ENCODE measurements at places on chromosomes 1 and 21. TPM values are rescaled to one million over a fixed set of nuclear protein-coding genes. Genes with fewer than 3 reads are reported as not detected.

Gene FAM151A
- 0.07 TPM for polyA plus RNA-seq

Gene OPRD1
- polyA plus RNA-seq = 0.03 TPM

Gene GJC2
- 0.19 TPM for polyA plus RNA-seq

Gene OR2T2
- not detected for polyA plus RNA-seq

Gene SLC37A1
- 3.8 TPM for polyA plus RNA-seq

Gene DDX20
- polyA plus RNA-seq = 11.3 TPM

Gene MROH9
- not detected for polyA plus RNA-seq

Gene SPRR2G
- polyA plus RNA-seq = not detected

Gene KIF26B
- polyA plus RNA-seq = 0.03 TPM

Gene RIMS3
- polyA plus RNA-seq = 0.31 TPM

Gene PCBP3
- polyA plus RNA-seq = 0.36 TPM

Gene CMPK1
- 114 TPM for polyA plus RNA-seq

Gene THEM5
- polyA plus RNA-seq = not detected

Gene CFAP107
- 0.04 TPM for polyA plus RNA-seq

Gene DMRTA2
- not detected for polyA plus RNA-seq

Gene HEYL
- polyA plus RNA-seq = 5.8 TPM

Gene OR2L2
- polyA plus RNA-seq = not detected

Gene LIX1L
- polyA plus RNA-seq = 36.9 TPM

Gene AADACL4
- not detected for polyA plus RNA-seq

Gene LDLRAD1
- polyA plus RNA-seq = not detected

Gene CYP4A22
- polyA plus RNA-seq = not detected

Gene SPRR3
- polyA plus RNA-seq = not detected

Gene RASSF5
- polyA plus RNA-seq = 1.1 TPM

Gene VWA5B1
- polyA plus RNA-seq = under 0.01 TPM

Gene SPOCD1
- polyA plus RNA-seq = 0.05 TPM

Gene DCLRE1B
- polyA plus RNA-seq = 2.5 TPM

Gene BRINP3
- 0.09 TPM for polyA plus RNA-seq

Gene CLIC6
- 3.1 TPM for polyA plus RNA-seq

Gene CACNA1E
- polyA plus RNA-seq = not detected

Gene LMX1A
- polyA plus RNA-seq = not detected

Gene COA7
- 41.8 TPM for polyA plus RNA-seq

Gene MR1
- polyA plus RNA-seq = 0.90 TPM

Gene ANKRD45
- polyA plus RNA-seq = 0.05 TPM

Gene CDCA8
- polyA plus RNA-seq = 0.78 TPM

Gene RIIAD1
- polyA plus RNA-seq = 0.34 TPM

Gene KRTAP11-1
- polyA plus RNA-seq = not detected

Gene ADAM30
- not detected for polyA plus RNA-seq

Gene ADGRB2
- polyA plus RNA-seq = 0.73 TPM

Gene DTL
- polyA plus RNA-seq = 0.19 TPM

Gene KLHDC8A
- 0.03 TPM for polyA plus RNA-seq

Gene CRP
- 0.04 TPM for polyA plus RNA-seq

Gene CA6
- polyA plus RNA-seq = not detected

Gene CHD5
- 0.17 TPM for polyA plus RNA-seq

Gene HAO2
- not detected for polyA plus RNA-seq

Gene HSD3B1
- polyA plus RNA-seq = not detected

Gene TPRG1L
- polyA plus RNA-seq = 66.4 TPM

Gene LEFTY1
- not detected for polyA plus RNA-seq
